ENCODE measurements at places on chromosomes 5 and 9.

GRCh38 chr9:17005056-17005823 is 129.6 kb upstream of the CNTLN start:
- peak; percentile 89 for DNase-seq

- no peak for DNase-seq
These were observed 652 bp upstream of the TMEM161B start for GRCh38 chr5:88269222-88269771.

DNA sequence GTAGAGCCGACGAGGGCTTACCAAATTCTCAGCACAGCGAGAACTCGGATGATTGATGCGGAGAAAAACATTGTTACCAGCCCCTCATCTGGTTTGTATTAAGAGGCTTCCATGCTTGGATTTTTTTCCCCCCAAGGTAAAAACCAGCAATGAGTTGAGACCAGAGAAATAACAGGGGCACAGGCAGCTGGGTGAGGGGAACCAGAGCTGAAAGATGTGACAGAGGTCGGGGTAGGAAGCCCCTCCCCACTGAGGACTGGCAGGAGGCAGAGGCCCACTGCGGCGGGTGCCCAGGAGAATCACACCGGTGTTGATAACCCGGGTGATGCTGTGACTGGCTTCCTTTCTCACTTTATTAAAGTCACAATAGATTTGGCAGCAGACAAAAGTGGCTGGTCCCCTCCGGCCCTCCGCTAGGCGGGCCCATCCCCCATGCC is 116.5 kb upstream of the PHYKPL start:
- DNase-seq = no peak

GRCh38 chr5:116935561-116936162 is 361.0 kb upstream of the SEMA6A start:
- no peak for DNase-seq

DNA sequence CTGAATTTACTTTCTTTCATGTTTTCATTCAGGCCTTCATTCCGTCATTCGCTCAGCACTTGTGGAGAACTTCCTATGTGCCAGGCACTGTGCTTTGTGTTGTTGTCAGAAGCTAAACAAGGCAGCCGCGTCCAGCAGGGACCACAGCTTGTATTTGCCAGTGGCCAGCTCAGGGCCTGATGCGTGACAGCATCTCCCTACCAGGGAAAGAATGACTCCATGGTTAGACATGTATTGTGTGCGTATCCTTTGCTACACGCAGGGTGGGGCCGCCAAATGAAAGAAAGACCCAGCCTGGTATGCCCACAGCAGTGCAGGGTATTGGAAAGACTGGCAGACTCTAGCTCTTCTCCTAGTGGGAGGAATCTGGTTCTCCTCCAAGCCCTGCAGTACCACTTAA is 4.7 kb upstream of the COL27A1 start:
- no peak for DNase-seq

DNA sequence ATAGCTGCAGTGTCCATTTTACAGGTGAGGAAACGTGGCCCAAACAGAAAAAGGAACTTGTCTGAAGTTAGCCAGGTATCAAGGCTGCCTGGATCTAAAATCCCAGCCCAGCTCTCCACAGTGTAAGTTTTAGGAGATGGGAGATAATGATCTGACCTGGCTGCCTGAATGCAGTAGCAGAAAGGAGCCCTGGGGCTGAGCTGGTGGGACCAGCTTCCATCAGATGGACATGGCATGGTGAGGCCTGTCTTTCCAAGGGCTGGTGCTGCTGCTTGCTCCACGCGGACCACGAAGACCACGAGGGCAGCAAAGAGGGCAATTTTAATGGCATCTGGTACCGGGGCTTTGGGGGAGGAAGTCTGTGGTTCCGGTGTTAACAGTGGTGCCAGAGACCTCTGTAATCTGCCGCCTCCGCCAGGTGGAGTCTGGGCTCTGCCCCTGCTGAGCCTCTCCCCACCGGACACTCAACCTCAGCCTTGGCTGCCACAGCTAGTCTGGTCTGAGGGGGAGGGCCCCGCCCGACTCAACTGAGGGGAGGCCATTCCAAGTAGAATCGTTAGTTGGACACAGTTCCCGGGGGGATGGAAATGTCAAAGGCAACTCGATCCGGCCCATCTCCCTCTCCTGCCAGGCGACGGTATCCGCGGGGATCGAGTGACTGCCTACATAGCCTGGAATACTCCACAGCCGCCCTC is 650 bp downstream of the MYORG start:
- DNase-seq = peak; percentile 58

DNA sequence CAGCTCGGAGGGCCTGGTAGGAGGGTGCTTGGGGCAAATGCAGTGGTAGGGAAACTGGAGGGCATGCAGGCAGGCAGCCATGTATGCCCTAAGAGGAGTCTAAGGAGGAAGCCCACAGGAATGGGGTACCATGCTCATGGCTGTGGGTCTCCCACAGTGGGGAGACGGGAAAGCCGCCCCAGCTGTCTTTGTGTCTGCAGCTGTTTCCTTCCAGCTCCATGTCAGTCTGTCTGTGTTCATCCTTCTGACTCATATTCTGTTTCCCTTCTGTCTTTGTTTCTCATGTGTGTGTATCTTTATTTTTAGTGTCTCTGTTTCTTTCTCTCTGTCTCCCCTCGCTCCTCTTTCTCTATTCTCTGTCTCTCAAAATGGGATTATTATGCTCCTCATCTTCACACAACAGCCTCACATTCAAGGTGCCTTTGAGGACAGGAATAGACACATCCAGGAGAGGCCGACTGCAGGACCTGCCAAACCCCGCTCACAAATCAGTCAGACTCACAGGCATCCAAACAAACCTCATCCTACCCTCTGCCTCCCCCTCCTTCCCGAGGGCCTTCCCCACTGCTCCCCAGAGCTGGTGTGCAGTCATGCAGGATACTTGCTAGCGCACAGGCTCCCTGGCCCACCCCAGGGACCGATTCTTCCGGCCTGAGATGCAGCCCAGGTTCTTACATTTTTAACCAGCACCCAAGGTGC is 68.4 kb upstream of the RARS1 start:
- no peak for DNase-seq

GRCh38 chr9:137435381-137435891 is 5.7 kb downstream of the ENTPD8 start:
- DNase-seq = peak; percentile 23

DNA sequence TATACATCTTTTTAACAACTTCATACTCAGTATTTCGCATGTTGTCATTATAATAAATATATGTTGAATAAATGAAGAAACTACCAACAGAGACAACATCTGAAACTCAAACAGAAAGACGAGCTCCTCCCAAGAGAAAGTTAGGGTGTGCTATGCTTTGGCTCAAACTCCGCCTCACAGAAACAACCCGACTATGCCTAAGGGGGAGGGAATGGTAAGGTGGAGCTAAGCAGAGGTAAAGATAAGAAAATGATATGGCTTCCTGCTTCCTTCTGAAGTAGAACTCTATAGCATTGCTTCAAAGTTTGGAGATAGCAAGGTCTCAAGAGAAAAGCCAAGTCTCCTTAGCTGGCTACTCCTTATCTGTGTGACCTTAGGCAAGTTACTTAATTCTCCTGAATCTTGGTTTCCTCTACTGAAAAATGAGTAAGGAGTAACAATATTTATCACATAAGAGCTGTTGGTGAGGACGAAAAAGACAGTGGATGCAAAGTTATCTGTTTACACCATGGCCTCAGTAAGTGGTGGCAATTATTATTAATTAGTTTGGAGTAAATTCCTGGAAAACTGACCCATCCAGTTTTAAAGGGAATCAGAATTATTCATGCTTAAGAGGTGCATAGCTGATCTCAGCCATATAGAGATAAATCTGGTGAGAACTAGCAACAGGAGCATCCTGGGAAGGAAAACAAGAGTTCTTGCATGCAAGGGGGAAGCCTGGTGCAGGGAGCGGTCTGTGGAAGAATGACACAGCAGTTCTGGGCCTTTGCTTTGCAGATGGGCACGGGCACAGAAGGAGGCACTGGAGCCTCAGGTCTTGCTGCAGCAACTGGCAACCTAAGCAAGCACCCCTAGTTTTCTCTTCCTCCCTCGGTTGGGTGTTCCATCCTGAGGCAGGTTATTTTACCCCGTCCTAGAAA is 73.3 kb downstream of the GLIS3 start:
- no peak for DNase-seq

- no peak for DNase-seq
These were observed 5.3 kb downstream of the RAB14 start for GRCh38 chr9:121196389-121196788.

GRCh38 chr5:127746756-127747155 is 43.6 kb downstream of the CCDC192 start:
- DNase-seq = no peak

DNA sequence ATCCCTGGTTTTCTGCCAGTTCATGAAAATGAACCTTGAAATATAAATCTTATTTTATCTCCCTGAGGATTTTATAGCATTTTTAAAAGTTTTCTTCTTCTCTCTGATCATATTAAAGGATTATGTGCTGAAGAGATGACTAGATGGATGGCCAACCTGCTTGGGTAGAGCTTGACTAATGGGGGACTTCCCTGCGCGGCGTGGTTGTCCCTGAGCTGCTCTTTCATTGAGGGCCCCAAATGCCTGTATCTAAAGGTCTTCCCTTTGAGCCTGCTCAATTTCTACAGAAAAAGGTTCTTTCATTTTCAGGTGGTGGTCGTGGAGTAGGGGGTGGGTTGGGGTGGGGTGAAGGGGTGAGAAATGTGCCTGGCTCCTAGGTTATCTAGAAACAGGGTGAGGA is 20.5 kb upstream of the CDKN2AIPNL start:
- no peak for DNase-seq

- no peak for DNase-seq
These were observed 514.8 kb upstream of the CTNND2 start for GRCh38 chr5:12419075-12419474.

GRCh38 chr9:17462869-17463464 is 115.9 kb upstream of the SH3GL2 start:
- DNase-seq = peak; percentile 20

DNA sequence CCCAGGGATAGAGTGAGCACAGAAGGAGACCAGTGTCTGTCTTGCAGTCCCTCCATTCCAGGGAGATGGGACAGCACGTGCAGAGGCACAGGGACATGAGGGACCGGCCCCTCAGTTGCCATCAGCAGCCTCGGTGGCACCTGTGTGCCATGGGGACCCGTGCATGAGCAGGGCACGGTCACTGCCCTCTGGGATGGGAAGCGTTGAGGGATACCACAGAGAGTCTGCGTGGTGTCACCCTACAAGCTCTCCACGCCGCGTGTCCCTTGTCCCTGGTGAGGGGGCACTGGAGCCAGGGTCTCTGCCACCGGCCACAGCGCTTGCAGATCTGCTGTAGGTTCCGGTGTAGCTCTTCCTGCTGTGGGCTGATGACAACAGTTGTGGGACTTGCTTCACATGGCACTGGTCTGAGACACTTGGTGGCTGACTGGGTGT is 108.1 kb downstream of the CACNA1B start:
- DNase-seq = no peak

- no peak for DNase-seq
These were observed 548.8 kb upstream of the IZUMO3 start for GRCh38 chr9:25094518-25094917.

DNA sequence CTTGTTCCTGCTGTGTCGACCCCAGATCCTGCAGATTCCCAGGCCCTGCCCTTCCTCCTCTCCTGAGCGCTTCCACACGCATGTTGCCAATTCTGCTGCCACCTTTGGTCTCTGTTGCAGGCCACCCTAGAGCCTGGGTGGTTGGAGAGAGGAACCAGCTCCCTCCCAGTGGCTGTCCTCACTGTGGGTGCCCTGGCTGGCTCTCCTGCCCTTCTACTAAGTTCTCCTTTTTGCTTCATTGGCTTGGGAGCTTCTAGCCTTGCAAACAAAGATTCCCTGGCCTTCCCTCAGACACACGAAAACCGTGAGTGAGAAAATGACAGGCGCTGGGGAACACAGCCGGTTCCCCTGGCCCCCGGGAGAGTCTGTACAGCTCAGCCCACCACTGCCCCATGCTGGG is 14.2 kb upstream of the NCS1 start:
- no peak for DNase-seq

- DNase-seq = no peak
These were observed 422.7 kb upstream of the PIK3R1 start for GRCh38 chr5:67792891-67793290.

DNA sequence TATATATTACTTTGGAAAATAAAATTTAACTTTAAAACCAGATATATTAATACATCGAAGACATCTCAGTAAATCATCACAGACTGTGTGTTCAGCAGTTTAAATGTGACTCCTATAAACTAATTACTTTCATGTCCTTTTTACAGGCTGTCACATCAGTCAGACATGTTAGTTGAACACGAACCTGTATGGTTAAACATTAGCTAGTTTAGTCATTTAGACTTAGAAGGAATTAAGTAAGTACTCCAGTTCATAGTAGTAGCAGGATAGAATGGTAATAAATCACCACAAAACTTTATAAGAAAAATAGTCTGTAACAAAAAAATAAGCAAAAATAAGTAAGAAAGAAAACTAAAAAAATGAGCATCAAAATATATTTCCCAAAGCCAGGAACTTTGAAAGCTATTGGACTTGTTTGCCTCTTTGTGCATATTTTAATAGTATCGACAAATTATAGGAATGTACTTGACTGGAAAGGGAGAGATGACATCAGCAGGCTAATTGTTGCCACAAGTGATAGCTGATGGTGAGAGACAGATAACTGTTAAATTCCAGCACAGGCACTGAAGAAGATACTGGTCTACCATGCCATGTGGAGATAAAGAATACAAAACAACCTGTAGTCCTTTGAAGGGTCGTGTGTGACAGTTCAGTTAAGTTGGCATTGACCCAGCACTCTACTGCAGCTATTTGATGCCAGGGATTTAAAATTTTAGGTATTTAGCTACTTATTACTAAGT is 83.9 kb downstream of the RIC1 start:
- no peak for DNase-seq

GRCh38 chr5:138449501-138450239 is 10.8 kb downstream of the REEP2 start:
- DNase-seq = peak; percentile 89

All from right hindlimb (tissue), 1 donor.